Large intestine (tissue), 12 donors: ENCODE measurements at places on chromosomes 2 and 18.
A peak's percentile ranks its signal among the peaks of the same experiment; 100 is the strongest.

GRCh38 chr2:40103163-40103562 lies 324.1 kb upstream of the THUMPD2 start:
- no peak overlapping the region for H3K27ac ChIP-seq
- H3K36me3 ChIP-seq: no peaks in the 10 kb centered on the region
- H3K4me1 ChIP-seq: peaks cover 3% of the 10 kb centered on the region
- DNase-seq: no peak

DNA sequence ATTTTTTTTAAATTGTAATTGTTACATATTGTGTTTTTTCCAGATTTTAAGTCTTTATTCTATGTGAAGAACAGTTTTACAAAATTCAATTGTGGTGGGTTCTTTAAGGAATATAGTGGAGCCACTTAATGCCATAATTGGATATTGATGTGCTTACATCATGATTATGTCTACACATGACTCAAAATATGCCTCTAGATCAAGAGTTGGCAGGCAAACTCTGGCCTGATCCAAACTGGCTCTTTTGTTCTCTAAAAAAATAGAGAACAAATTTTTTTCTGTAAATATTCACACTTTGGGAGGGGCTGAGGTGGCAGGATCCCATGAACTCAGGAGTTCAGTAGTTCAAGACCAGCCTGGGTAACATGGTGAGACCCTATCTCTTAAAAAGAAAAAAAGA lies 8.3 kb downstream of the EHBP1 start:
- DNase-seq: no peak
- H3K27ac ChIP-seq: no peak overlapping the region
- H3K36me3 ChIP-seq: peaks cover 3% of the 10 kb centered on the region
- H3K27me3 ChIP-seq: no peaks in the 10 kb centered on the region
- no peak overlapping the region for H3K4me3 ChIP-seq

DNA sequence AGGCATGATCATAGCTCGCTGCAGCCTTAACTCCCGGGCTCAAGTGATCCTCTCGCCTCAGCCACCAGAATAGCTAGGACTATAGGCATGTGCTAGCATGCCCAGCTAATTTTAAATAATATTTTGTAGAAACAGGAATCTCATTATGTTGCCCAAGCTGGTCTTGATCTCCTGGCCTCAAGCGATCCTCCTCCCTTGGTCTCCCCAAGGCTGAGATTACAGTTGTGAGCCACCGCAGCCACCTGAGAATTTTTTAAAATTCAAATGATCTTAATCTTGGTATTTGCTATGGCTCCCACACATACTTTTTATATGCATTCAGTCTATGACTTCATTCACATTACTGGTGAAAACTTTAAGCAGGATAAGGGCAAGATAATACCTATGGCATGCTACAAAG lies 13.1 kb downstream of the KRCC1 start:
- no peaks in the 10 kb centered on the region for H3K27me3 ChIP-seq
- H3K4me3 ChIP-seq: no peak overlapping the region
- peaks cover 4% of the 10 kb centered on the region for H3K36me3 ChIP-seq
- no peak for DNase-seq
- no peaks in the 10 kb centered on the region for H3K4me1 ChIP-seq
- no peak overlapping the region for H3K27ac ChIP-seq

DNA sequence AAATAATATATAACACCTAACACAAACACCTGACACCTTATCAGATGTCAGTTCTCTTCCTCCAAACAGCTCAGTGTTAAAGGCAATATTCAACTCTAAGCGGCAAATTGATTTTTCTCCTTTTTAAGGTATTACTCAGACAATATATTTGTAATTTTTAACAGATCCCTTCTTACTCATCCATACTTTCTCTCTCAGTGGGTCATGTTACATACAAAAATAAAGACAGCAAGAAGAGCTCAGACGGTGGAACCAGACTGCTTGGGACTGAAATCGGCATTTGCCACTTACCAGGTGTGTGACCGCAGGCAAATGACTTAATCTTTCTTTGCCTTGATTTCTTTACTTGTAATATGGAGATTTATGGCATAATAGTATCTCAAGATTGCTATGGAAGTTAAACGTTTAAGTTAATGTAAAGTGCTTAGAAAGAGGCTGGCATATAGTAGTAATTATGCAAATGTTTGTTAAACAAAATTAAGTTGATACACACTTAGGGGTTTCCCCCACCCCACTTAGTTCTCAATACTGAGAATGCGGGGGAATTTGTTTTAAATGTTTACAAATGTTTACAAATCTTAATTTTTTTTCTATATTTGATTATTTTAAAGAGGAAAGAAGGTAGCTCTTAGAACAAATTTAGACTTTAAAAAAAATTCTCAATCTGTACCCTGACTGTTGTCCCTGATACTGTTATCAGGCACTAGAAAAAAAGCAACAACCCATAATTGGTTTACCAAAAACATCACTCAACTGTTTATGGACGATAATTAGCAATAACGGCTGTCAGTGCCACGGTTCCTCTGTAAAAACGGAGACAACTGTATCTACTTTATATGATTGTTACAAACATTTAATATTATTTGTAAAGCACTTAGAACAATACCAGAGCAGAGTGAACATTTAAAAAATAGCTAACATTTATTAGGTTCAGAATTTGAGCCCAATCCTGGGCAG lies 25.6 kb downstream of the MAP3K2 start:
- no peaks in the 10 kb centered on the region for H3K27me3 ChIP-seq
- H3K27ac ChIP-seq: no peak overlapping the region
- no peak for DNase-seq
- no peak overlapping the region for H3K4me3 ChIP-seq

GRCh38 chr18:28114472-28114871 lies 62.5 kb downstream of the CDH2 start:
- no peak overlapping the region for H3K4me3 ChIP-seq
- DNase-seq: no peak
- H3K27me3 ChIP-seq: no peaks in the 10 kb centered on the region
- no peaks in the 10 kb centered on the region for H3K36me3 ChIP-seq

DNA sequence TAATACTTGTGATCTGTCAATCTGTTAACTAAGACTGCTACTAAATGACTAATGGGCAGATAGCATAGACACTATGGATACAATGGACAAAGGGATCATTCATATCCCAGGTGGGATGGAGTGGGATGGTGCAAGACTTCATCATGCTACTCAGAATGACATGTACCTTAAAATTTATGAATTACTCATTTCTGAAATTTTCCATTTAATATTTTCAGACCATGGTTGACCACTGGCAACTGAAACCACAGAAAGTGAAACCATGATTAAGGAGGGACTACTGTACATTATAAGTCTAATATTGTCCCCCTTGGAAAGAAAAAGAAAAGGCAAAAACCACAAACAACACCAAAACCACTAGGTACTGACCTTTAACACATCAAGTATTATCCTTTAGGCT lies 247.0 kb upstream of the SYT4 start:
- no peak overlapping the region for H3K4me3 ChIP-seq
- no peaks in the 10 kb centered on the region for H3K36me3 ChIP-seq
- no peak for DNase-seq
- H3K27me3 ChIP-seq: no peaks in the 10 kb centered on the region

DNA sequence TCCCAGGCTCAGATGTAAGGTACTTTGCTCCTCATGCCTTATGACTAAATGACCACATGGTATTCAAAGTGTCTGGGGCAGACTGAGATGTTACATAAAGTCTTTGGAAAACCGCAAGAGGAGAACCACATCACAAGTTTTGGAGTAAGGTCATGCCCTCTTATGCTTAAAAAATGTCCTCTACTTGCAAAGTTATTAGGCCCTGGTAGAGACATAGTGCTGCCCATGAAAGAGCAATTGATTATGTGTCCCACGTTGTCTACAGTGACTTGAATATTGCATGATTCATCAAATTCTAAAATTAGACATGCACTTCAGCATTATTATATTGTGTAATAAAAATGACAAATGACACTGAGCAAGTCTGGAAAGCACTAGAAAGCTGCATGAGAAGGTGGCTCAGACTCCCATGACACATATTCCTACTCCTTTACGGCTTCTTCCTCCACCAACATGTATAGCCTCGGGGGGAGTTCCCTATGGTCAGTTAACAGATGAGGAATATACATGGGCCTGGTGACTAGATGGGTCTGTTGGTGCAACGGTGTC lies 602.6 kb upstream of the VRK2 start:
- no peaks in the 10 kb centered on the region for H3K4me1 ChIP-seq
- H3K27ac ChIP-seq: no peak overlapping the region
- no peaks in the 10 kb centered on the region for H3K27me3 ChIP-seq
- DNase-seq: no peak
- H3K4me3 ChIP-seq: no peak overlapping the region

- no peaks in the 10 kb centered on the region for H3K27me3 ChIP-seq
- no peak overlapping the region for H3K27ac ChIP-seq
- H3K4me3 ChIP-seq: no peak overlapping the region
- H3K4me1 ChIP-seq: no peaks in the 10 kb centered on the region
- no peak for DNase-seq
Observed at GRCh38 chr2:119076713-119077112, 81.8 kb downstream of the C1QL2 start.

GRCh38 chr2:189147989-189148388 lies 31.6 kb downstream of the COL5A2 start:
- H3K27me3 ChIP-seq: no peaks in the 10 kb centered on the region
- H3K27ac ChIP-seq: no peak overlapping the region
- no peak overlapping the region for H3K4me3 ChIP-seq
- no peaks in the 10 kb centered on the region for H3K4me1 ChIP-seq

GRCh38 chr2:12538138-12538694 lies 178.5 kb upstream of the TRIB2 start:
- H3K36me3 ChIP-seq: no peaks in the 10 kb centered on the region
- H3K27me3 ChIP-seq: no peaks in the 10 kb centered on the region
- H3K4me1 ChIP-seq: no peaks in the 10 kb centered on the region
- no peak overlapping the region for H3K4me3 ChIP-seq

DNA sequence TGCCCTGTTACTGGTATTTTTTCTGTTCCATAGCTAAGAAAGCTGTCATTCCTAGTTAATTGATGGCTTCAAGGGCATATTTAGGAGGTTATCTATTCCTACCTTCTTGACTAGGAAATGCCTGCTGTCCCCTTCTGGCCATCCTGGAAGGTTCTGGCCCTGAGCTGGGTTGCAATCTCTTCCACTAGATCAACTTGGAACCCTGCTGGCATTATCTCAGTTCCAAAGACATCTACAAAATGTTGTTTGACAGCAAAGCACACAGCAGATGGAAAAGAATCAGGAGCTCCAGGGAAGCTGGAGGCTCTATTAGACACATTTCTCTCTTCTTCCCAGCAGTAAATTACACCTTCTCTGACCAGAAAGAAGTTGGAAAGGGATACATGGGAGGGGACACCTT lies 192.1 kb downstream of the ARHGAP28 start:
- no peak overlapping the region for H3K4me3 ChIP-seq
- H3K27ac ChIP-seq: no peak overlapping the region
- DNase-seq: no peak
- H3K36me3 ChIP-seq: no peaks in the 10 kb centered on the region
- H3K27me3 ChIP-seq: no peaks in the 10 kb centered on the region
- H3K4me1 ChIP-seq: peaks cover 2% of the 10 kb centered on the region

GRCh38 chr2:164770421-164770916 lies 71.2 kb downstream of the COBLL1 start:
- no peak for DNase-seq
- no peaks in the 10 kb centered on the region for H3K4me1 ChIP-seq
- no peaks in the 10 kb centered on the region for H3K27me3 ChIP-seq
- H3K36me3 ChIP-seq: no peaks in the 10 kb centered on the region

DNA sequence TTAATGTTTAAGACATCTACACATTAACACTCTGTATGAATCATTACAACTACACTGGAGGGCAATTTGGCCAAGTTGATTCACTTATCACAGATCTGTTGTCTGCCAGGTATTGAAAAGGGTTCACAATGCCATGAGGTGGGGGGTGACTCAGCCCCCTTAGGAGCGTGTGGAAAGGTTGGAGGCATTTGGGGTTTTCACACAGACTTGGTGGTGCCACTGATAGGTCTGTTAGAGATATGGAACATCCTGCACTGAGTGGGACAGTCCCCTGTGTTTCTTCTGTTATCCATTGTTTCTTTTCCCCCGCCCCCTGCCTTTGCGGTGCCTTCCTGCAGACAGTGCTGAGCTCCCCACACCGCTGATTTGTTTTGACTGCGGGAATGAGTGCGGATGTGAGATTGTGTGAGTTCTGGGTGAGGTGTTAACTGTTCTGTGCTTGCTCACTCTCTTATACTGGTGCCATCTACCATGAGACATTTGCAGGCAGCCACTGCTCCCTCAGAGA lies 9.3 kb upstream of the TSN start:
- no peaks in the 10 kb centered on the region for H3K36me3 ChIP-seq
- no peak overlapping the region for H3K4me3 ChIP-seq
- no peaks in the 10 kb centered on the region for H3K27me3 ChIP-seq
- no peak for DNase-seq
- H3K27ac ChIP-seq: no peak overlapping the region

GRCh38 chr18:43847164-43848091 lies 570.1 kb upstream of the SYT4 start:
- H3K4me3 ChIP-seq: no peak overlapping the region
- H3K27ac ChIP-seq: peak overlapping the region; percentile 14
- no peaks in the 10 kb centered on the region for H3K27me3 ChIP-seq
- H3K36me3 ChIP-seq: no peaks in the 10 kb centered on the region
- DNase-seq: peak; percentile 2

GRCh38 chr2:80546766-80547165 lies 242.2 kb upstream of the LRRTM1 start:
- no peaks in the 10 kb centered on the region for H3K4me1 ChIP-seq
- no peak overlapping the region for H3K27ac ChIP-seq
- no peaks in the 10 kb centered on the region for H3K36me3 ChIP-seq
- H3K4me3 ChIP-seq: no peak overlapping the region
- no peak for DNase-seq

DNA sequence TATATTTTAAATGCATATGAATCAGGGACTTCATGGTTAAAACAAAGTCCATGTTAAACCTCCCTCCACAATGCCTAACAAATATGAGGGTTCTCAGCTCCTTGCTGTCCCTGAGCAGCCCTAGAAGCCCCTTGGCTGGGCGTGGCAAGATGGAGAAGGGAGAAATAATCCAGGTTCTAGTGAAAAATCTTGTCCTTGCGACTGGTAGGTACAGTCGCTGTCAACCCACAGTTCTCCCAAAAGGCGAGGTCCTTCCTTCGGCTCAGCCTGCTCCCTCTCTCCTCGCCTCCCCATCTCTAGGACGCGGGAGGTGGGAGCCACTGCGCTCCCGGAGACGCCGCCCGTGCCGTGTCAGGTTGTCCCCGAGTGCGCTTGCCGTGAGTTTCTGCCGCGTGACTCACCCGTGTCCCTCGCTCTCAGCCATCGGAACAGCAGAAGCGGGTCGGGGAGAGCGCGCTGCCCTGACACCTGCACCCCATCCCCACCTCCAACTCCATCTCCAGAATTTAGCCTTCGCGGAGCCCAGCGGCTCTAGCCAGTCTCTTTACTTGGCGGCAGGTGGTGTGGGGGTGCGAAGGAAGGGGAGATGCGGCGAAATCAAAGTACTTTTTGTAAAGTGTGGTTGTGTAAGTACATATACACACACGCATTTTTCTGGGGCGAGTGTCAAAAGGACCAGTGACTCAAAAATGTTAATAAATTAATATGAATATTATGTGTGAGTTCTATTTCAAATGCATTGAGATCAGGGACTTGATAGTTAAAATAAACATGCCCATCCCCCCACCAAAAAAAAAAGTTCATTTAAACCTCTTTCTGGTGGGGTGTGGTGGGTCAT lies 65.1 kb upstream of the TMEM17 start:
- peak; percentile 85 for DNase-seq
- peak overlapping the region; percentile 81 for H3K27ac ChIP-seq
- H3K36me3 ChIP-seq: no peaks in the 10 kb centered on the region
- peaks cover 8% of the 10 kb centered on the region for H3K4me1 ChIP-seq
- H3K4me3 ChIP-seq: peak overlapping the region; percentile 50
